ENCODE measurements at places on chromosomes 4 and X.
A peak's percentile ranks its signal among the peaks of the same experiment; 100 is the strongest.

DNA sequence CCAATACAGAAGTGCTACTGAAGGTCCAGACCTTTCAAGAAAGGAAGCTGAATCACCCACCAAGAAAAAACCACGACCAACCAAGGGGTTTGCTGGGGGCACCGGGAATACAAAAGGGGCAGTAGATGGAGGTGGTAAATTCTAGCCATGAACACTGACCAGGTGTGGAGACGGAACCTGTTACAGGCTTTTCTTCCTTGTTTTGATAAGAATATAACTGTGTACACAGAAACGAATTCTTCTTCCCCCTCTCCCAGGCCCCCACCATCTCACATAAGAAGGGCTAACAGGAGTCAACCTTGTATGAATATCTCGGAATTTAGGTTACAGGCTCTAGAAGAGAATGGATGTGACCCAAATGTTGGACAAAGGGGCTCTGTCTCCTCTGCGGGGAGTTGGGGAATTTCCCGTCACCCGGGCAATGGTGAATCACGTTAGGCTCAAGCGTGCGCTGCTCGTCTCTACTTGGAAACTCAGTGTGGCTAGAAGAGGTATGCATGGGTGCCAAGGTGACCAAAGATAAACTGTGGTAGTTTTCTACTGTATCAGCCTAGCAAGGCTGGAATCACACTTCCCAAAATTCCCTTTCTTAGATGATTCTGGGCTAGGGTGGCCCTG lies 87.0 kb downstream of the AFAP1 start:
- no peak for DNase-seq

GRCh38 chr4:51831133-51831532 lies 11.8 kb upstream of the DCUN1D4 start:
- no peak for DNase-seq

DNA sequence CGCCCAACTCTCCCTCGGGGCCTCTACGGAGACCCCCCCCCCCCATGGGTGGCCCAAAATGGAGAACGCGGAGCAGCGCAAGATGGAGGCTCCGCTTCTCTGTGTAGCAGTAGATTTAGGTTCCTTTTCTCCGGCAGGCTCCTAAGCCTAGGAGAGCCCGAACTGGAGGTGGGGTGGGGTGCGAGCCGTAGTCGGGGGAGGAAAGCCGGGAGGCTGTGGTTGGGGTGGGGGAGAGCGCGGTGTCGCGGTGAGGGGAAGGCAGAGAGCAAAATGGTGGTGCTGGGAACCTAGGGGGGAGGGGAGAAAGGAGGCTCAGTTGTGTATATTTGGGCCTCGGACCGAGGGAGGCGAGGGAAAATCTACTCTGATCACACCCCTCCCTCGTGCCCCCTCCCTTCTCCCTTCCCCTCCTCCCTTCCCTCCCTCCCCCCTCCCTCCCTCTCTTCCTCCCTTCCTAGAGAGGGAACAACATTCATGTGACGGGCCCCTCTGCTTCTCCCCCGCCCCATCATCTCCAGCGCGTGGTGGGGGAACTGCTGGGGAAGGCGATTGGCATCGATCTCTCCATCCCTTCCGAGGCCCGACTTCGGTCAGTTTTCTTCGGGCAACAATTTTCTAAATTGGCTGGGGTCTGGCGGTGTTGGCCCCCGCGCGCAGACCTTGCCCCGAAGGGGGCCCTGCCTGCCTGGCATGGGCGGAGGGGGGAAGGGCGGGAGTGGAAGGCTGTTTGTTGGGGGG lies at the start of gene STAG2:
TSS of gene STAG2 (plus strand) at position 439 of the 738 bp plus-strand sequence. CDS start 60,922 bp downstream, outside the sequence.
- peak; percentile 49 for DNase-seq

GRCh38 chr4:73675623-73676022 lies 55.4 kb upstream of the RASSF6 start:
- no peak for DNase-seq

DNA sequence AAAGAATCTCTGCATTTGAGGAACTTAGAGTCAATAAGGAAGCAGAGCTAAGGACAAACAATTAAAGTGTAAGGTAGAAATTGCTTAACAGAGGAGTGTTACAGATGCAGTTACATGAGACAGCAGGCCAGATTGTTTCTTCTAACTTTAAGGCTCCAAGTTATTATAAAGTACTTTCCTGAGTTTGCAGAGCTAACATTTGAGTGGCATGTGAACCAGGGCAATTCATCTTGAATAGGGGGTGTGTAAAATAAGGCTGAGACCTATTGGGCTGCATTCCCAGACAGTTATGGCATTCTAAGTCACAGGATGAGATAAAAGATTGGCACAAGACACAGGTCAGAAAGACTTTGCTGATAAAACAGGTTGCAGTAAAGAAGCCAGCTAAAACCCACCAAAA lies 7.6 kb upstream of the LNX1 start:
- no peak for DNase-seq

DNA sequence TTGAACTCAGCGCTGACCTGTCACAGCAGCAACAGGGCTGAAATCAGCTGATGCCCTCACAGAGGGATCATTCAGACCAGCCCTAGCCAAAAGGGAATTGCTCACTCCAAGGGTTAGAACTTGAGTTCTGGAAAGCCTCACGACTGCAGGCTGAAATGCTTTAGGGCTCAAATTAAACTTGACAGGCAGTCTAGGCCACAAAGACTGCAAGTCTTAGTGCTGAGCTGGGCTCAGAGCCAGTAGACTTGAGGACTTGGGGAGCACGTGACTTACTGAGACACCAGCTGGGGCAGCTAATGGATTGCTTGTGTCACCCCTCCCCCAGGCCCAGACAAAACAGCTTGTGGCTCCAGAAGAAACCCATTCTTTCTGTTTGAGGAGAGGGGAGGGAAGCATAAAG lies 119.0 kb upstream of the SLC6A14 start:
- no peak for DNase-seq

- DNase-seq, result no peak
Measured at GRCh38 chr4:115278830-115279229, 165.4 kb upstream of the NDST4 start.

- DNase-seq, result no peak
Measured at GRCh38 chr4:73252001-73252400, 6.6 kb downstream of the ANKRD17 start.

DNA sequence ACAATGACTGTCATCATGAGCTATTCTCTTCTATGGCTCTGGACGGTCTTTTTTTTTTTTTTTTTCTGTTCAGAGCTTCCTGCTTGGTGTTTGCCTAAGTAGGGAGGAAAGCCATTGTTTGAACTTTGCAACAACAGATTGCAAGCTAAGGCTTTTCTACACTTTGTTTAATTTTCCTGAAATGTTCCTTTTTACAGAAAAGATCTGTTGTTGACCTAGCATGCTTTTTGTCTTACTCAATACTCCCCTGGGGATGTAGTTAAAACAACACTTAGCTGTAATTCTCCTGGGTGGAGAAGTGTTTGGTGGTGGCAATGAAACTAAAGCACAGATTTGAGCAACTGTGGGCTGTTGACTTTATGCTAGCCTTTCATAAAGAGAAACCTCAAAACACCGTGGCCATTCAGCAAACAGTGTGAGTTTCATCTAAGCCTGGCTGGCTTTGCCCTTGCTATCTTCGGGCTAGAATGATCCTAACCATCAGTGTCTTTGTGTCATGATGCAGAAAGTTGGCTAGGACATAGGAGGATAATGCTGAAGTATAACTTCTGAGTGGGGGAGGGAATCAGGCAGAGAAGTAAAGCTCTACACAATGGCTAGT lies 110.5 kb downstream of the ANXA3 start:
- no peak for DNase-seq

GRCh38 chr4:6873792-6874461 lies 35.7 kb upstream of the TBC1D14 start:
- DNase-seq, result no peak

- no peak for DNase-seq
Measured at GRCh38 chrX:7146703-7147412, 654 bp upstream of the STS start.

GRCh38 chr4:125393825-125394224 lies 79.1 kb downstream of the FAT4 start:
- DNase-seq, result no peak

- no peak for DNase-seq
Measured at GRCh38 chrX:115018944-115019343, 1.5 kb upstream of the IL13RA2 start.

- no peak for DNase-seq
Measured at GRCh38 chr4:103076747-103077347, at the start of gene SLC9B2. Gene SLC9B2 (minus strand): TSS chr4:103076761. CDS start chr4:103067550, 9,211 bp downstream.

DNA sequence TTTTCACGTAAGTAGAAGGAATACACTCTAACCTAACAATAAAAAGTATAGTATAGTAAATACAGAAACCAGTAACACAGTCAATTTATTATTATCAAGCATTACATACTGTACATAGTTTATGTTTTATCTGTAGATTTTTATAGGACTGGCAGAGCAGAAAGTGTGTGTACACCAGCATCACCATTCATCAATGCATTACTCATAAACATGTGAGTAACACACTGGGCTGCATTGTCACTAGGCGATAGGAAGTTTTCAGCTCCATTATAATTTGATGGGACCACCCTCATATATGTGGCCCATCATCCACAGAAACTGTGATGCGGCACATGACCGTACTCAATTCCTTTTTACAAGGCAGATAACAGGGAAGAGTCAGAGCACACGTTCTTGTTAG lies 137.8 kb upstream of the RBPJ start:
- DNase-seq, result no peak

GRCh38 chr4:101414496-101414895 lies 67.2 kb upstream of the PPP3CA start:
- DNase-seq, result no peak

DNA sequence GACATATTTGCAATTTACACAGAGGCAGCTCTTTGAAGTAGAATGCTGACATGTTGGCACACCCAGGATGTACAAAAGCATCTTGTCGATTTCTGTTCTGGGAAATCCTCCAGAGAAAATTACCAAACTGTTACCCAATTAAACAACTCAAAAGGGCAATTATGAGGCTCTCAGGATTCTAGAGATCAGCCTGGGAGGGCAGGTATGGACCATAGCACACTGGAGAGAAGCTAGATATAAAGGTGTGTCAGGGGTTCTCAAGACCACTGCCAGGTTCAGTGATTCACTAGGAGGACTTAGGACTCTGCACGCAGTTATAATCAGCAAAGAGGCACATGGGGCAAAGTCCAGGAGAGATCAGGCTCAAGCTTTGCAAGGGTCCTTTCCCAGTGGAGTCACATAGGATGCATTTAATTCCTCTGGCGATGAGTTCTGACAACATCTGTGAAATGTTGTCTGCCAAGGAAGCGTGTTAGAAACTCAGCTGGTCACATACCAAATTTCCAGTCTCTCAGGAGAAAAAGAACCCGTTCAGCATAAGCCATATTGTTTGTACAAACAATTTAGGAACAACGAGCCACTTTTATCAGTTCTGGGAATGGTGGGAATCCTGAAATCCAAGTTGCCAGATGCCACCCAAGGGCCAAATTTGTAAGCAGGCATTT lies 100.8 kb downstream of the SYTL5 start:
- no peak for DNase-seq

GRCh38 chr4:163330916-163331628 lies 1.3 kb downstream of the NPY1R start:
- DNase-seq, result no peak

- no peak for DNase-seq
Measured at GRCh38 chr4:73423184-73423583, 12.8 kb upstream of the AFP start.

GRCh38 chrX:103309860-103310554 lies 783 bp downstream of the BEX2 start:
- no peak for DNase-seq

GRCh38 chr4:651884-652642 lies 22.0 kb downstream of the ATP5ME start:
- DNase-seq, result no peak

DNA sequence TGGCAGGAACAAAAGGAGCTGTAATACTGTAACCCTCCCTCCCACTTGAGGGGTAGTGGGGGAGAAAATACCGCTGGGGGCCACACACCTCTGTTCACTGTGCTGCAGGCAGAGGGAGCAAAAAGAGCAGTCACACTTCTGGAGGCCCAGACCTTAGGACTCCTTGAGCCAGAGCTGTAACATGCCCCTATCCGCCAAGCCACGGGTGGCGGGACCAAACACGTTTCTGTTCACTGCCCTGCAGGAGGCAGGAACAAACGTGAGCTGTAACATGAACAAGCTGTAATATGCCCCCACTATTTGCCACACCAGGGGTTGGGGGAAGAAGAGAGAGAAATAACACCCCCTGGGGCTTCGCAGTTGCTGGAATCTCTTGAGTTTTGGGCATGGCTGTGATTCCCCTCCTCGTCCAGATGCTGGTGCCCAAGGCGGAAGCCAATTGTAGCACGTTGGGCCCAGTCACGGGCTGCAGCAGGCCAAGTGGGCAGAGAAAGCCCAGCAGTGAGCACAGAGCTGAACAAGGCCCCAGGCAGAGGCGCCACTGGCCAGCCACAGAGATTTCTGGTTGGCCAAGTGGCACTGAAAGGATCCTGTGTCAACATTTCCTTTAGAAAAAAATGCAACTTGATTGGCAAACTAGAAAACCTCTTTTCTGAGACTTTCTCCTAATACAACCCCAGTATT lies 509.7 kb downstream of the INPP4B start:
- DNase-seq, result no peak

DNA sequence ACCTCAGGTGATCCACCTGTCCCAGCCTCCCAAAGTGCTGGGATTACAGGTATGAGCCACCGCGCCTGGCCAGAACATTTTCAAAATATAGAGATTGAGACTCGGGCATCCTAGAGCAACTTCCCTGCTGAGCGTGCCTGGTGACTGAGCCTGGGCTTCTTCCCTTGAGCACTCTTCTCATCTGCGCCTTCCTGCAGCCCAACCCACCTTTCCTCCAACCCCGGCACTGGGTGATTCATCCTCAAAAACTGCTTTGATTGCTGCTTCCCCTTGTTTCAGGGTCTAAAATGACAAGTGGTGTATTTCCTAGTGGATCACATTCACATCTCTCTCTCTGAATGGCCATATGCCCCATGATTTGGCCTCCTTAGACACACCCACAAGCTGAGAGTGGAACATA lies 37.8 kb downstream of the PHKA2 start:
- DNase-seq, result no peak

DNA sequence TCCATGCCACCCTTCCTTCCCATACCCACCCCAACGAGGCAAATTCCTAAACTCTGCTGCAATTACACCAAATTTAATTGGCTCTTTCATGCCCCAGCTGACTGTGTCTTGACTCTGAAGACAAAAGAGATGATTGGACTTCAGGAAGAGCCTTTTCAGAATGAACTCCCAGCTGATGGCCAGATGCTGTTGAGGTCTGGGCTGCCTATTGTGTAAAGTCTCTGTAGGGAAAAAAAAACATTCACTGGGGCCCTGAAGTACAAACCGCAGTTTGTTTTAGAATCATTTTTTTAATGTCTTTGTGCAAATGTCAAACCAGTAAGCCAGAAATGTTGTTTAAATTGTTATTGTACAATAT lies 174.8 kb downstream of the HHIP start:
- no peak for DNase-seq

GRCh38 chr4:168183717-168184571 lies 91.6 kb downstream of the ANXA10 start:
- DNase-seq, result no peak

- DNase-seq, result no peak
Measured at GRCh38 chr4:32087211-32087610, 1367.0 kb downstream of the PCDH7 start.

Measured in thoracic aorta (tissue), 2 donors.